ENCODE measurements at places on chromosomes 1 and 21. TPM values are rescaled to one million over a fixed set of nuclear protein-coding genes. Genes with fewer than 3 reads are reported as not detected.
A peak's percentile ranks its signal among the peaks of the same experiment; 100 is the strongest.

SLAMF6 gene
- total RNA-seq, result not detected

CCDC185 gene
- not detected for total RNA-seq

DNA sequence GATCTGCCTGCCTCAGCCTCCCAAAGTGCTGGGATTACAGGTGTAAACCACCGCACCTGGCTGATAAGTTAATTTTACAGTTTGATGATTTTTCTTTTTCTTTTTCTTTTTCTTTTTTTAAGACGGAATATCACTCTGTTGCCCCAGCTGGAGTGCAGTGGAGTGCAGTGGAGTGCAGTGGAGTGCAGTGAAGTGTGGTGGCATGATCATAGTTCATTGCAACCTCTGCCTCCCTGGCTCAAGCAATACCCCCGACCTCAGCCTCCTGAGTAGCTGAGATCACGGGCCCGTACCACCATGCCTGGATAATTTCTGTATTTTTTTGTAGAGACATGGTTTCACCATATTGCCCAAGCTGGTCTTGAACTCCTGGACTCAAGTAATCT, 84.4 kb upstream of the CXADR start:
- no peak for ATAC-seq

GRCh38 chr1:151710187-151710840, 6.3 kb downstream of the CELF3 start:
- no peak for ATAC-seq

- no peak for ATAC-seq
These were observed 40.6 kb upstream of the HHAT start for GRCh38 chr1:210288116-210288515.

GRCh38 chr1:232655028-232655745, 25.3 kb upstream of the SIPA1L2 start:
- ATAC-seq, result no peak

KIF17 gene
- 3.5 TPM for total RNA-seq

DNA sequence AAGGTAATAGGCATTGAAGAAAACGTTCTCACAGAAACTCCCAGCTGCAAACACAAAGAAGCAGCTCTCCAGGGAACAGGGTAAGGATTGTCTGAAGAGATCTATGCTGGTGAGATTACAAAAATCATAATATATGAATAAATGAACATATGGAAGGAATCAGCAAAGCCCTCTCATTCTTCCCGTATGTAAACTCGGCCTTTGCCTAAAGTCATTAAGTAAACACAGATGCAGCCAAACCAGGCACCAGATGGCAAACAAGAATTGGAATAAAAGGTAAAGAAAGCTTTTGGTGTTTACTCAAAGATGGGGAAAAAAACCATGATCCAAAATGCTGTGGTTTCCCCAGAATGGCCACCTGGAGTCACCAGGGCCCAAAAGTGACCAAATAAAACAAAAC, 76.6 kb upstream of the HOOK1 start:
- ATAC-seq, result no peak

RERE gene
- total RNA-seq, result 212 TPM

MRAP gene
- total RNA-seq, result not detected

DNA sequence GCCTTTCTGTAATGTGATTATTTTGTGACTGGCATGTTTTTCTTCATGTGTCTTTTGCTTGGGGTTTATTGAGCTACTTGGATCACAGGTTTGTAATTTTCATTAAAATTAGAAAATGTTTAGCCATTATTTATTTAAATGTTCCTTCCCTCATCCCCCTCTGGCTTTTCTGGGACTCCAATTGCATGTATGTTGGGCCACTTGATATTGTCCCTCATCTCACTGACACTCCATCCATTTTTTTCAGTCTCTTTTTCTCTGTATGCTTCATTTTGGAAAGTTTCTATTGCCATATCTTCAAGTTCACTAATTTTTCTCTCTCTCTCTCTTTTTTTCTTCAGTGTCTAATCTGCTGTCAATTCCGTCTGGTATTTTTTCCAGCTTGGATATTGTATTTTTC, 390.1 kb downstream of the PRDM2 start:
- no peak for ATAC-seq

DNA sequence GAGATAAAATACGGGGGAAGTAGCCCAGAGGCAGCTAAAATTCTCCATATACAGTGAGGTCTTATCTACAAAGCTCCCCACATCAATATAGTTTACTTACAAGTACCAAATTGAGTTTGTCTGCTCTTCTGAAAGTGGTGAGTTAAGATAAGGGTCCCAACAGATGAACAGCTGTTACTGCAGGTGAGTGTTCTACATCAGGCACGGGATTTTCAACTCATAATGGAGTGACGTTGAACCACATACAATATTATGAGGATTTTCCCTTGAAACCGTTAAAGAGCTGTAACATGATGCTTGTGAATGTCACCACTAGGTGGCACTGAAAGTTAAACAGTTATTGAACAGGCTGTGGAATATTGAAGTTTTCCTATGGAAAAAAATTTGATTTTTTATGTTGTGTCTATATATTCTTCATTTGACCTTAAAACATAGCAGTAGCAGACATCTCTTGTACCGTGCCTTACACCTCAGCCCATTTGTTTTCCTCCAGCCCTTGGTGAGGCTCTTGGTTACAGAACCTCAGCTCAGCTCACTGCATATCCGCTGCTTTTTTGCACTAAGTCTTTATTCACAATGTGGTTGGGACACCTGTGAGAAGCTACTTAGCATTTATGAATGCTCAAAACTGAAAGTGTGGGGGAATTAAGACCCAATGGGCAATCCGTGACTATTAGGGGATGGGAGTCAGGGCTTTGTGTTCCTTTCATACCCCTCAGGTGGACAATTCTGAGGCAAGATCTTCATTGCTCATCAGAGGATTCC, 23.2 kb downstream of the CD1D start:
- ATAC-seq, result no peak

DNA sequence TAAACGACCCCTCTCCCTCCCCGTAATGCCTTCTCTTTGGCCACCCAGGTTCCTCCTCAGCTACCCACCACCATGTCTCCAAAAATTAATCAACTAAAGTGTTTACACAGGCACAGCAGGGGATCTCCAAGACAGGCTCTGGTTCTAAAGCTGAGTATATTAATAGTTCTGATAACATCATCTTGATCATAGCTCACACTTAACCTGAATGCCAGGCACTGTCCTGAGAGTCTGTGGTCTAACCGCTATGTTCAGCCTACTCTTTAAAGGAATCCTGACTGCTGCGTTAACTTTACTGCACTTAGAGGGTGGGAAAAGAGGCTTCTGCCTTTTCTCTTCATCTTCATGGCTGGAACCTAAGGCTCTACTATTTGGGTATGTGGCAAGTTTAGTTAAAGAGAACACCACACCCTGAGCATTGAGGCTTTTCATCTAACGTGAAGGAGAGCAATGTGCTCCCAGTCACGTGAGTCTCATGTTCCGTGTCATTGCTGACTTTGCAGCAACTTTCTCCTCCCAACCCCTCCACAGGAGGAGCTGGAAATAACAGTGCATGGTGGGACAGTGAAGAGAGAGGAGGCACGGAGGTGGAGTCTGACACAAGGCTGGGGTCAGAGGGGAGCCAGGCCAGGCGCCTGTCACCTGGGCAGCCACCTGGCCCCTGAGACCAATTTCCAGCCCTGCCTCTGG, 86.4 kb downstream of the FAM78B start:
- no peak for ATAC-seq

DNA sequence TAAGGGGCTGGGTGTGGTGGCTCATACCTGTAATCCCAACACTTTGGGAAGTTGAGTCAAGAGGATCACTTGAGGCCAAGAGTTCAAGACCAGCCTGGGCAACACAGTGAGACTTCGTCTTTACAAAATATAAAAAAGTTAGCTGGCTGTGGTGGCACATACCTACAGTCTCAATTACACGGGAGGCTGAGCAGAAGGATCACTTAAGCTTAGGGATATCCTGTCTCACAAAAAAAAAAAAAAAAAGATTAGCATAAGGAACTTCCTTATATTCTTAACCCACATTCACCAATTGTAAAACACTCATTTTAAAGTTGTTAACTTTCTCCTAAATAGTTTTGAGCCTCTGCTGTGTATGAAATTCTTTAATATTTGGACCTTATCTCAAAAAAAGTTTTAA, 53.1 kb downstream of the ABCD3 start:
- ATAC-seq, result no peak

GRCh38 chr1:145961425-145962156, 2.8 kb downstream of the ANKRD34A start:
- no peak for ATAC-seq

DNA sequence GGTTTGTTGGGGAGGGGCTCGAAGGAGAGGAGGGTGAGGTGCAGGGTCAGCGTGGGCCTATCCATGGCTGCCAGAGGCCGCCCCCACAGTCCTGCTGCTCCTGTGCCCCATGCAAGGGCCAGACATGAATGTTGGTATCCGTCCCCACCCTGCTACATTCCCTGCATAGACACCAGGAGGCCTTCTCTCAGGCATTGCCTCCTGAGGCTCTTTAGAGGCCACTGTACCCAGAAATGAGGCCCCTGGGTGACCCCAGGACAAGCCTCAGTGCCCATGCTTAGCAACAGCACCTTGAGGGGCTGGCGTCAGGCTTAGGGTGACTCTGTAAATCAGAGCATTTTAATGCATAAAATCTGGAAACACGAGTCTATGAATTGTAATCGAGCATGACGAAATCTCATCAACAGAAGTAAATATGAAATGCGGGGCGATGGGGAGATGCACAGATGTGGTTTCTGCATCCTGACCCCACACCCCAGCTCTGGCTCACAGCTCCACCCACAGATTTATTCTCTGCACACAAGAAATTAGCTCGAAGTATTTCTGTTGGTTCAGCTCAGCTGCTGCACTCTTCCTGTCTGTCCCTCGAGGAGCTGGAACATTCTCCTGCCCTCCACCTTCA, 124.0 kb upstream of the CSF3R start:
- no peak for ATAC-seq

DNA sequence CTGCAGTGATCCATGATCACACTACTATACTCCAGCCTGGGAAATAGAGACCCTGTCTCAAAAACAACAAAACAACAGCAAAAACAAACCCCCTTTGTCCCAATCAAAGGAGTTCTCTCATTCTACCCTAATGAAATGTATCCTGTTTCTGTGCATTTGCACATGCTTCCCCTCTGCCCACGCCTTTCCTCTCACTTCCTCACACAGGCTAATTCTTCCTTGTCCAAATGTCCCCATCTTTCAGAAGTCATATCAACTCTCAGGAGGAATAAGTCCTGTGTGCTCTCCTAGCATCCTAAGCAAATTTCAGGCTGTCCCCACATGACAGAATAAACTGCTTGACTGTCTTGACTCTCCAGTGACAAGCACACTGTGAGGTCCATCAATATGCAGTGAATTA, 8.1 kb upstream of the ATP1B1 start:
- no peak for ATAC-seq

- peak; percentile 92 for ATAC-seq
These were observed 13.0 kb downstream of the WNT9A start for GRCh38 chr1:227934476-227935313.

DNA sequence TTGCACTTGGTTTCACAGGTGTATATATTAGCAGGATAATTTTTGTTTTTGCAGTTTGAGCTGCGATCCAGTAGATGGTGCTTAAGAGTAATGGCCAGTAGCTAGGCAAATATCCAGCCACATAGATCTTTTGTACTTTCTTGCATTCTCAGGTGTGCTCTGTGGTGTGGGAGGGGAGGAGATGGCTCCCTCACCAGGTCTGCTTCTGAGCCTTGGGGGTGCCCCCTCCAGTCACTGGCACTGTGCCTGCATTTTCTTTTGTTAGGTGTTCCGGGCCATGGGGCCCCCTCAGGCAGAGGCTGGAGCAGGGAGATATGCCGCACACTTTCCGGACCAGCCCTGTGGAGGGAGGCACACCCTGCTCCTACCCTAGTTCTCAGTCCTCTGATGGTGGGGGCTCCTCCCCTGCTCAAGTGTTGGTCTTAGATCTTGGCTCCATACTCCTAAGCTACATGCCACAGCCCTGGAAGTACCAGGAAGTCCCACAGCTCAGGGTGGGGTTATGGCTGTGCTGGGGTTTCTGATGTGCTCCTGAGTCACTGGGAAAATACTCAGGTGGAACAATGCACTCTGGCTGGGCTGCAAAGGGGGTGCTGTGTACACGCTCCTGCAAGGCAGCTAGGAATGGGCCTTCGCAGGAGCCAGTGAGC, 197.6 kb upstream of the DMRTA2 start:
- ATAC-seq, result no peak

SPRR2G gene
- not detected for total RNA-seq

- peak; percentile 48 for ATAC-seq
These were observed 79.5 kb upstream of the SLC45A1 start for GRCh38 chr1:8238141-8239038.

OXCT2 gene
- 0.49 TPM for total RNA-seq

HOOK1 gene
- total RNA-seq, result not detected

DNA sequence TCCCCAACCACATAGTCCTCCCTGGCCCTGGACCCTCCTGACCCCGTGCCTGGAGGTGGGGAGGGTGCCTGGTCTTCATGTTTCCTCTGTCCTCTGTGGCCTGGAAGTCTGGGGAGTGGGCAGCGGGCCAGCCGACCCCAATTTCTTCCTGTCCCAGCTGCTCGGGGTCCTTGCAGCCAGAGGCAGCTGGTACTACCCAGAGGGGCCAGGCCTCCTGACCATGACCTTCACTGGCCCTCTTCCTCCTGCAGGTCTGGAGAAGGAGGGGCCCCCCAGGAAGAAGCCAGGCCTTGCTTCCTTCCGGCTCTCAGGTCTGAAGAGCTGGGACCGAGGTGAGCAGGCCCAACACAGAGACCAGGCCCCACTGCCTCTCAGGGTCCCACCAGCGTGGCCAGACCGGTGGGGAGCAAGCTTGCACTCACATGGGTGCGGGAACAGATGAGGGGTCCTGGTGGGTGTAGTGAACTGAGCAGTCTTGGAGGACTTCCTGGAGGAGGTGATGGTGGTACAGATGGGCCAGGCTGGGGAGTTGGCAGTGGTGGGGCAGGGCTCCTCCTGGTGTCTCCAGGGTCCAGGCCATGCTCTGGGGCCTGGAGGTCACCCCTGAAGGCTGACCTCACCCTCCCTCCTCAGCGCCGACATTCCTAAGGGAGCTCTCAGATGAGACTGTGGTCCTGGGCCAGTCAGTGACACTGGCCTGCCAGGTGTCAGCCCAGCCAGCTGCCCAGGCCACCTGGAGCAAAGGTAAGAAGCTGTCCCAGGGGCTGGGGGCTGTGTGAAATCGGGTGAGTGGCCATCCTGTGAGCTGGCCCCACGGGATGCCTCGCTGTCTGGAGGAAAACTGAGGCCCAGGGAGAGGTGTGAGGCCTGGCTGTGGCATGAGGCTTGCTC, 32.7 kb downstream of the TRIM11 start:
- no peak for ATAC-seq

- no peak for ATAC-seq
These were observed 6.3 kb downstream of the TSNAX start for GRCh38 chr1:231534703-231535159.

GRCh38 chr1:218660678-218661053, 315.5 kb downstream of the TGFB2 start:
- ATAC-seq, result no peak

GRCh38 chr1:236913371-236914037, 90.7 kb downstream of the MT1HL1 start:
- no peak for ATAC-seq

HSD3B2 gene
- not detected for total RNA-seq

DNA sequence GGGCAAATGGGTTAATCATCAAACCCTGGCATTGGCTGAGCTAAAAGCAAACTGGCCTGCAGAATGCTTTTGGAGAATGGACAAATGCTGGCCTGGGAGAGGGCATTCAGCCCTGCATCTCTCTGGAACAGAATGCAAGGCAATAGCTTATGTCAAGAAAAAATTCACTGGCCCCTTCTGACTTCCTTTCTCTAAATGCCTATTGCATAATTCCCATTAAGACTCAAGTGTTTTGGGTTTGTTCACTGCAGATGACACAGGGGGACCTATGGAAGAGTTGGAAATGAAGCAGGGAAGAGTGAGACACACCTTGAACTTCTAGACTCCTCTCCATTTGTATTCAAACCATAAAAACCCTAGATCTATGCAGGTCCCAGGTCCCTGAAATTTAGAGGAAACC, 15.9 kb downstream of the PEA15 start:
- no peak for ATAC-seq

GJC2 gene
- total RNA-seq, result 9.0 TPM

KRTAP19-1 gene
- total RNA-seq, result not detected
